ENCODE measurements at places on chromosomes 5 and 9.

- DNase-seq: no peak
Observed at GRCh38 chr9:122797316-122798063, 2.4 kb upstream of the OR1K1 start.

- no peak for DNase-seq
Observed at GRCh38 chr5:110817459-110817858, 78.7 kb downstream of the SLC25A46 start.

DNA sequence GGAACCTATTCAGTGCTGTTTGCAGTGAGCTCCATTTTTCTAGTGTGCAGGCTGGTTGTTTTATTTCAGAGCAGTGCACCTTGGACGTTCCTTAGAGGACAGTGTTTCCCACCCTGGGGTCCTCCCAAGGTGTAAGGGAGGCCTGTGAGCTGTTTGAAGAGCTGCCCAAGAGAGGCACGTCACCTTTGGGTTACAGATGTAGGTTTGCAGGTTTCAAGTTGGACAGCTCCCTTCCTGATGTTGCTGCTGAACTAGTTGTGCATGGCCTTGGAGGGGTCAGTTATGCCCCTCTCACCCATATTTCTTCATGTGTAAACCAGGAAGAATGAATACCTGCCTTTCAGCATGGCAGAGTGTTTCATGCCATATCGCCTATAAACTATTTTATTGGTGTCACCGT lies 34.7 kb upstream of the POMT1 start:
- DNase-seq: no peak

GRCh38 chr5:68261569-68262065 lies 46.1 kb downstream of the PIK3R1 start:
- no peak for DNase-seq

DNA sequence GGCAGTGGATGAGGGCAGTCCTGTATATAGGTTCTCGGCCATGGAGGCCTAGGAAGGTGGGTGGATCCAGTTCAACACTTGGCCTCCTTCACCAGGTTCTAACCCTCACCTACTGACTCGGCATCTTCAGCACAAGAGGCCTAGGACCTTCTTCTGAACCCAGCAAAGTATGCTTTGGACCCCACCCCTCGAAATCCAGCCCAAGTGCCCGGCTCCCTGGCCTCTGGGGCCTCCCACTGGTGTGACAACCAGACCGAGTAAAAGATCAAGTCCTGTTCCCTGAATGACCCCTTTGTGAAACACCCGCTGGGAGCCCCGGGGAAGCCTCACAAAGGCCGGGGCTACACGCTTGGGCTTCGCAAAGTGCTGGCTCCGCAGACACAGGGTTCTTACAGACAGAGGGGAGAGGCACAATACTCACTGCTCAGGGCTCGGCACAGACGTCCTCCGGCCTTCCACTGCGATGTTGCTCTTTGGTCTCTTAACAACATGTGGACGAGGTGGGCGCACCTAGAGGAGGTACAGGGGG lies 47.0 kb downstream of the CRB2 start:
- DNase-seq: no peak

DNA sequence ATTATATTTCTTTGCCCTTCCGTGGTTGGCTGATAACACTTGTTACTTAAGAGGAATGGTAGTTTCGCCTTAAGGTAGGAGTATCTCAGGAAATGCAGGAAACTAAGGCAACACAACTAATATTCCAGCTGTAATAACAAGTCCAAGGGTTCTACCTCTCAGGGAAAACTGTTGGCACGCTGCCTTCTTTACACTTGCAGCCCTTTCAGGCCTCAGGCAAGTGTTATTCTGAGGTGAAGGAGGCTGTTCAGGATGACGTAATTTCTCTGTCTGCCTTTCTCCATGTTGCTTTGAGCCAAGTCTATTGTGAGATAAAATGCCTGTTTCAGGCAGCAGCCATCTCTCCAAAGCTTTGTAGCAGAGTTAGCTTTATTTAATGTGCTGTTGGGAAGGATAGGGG lies 38.0 kb downstream of the VCAN start:
- DNase-seq: no peak

DNA sequence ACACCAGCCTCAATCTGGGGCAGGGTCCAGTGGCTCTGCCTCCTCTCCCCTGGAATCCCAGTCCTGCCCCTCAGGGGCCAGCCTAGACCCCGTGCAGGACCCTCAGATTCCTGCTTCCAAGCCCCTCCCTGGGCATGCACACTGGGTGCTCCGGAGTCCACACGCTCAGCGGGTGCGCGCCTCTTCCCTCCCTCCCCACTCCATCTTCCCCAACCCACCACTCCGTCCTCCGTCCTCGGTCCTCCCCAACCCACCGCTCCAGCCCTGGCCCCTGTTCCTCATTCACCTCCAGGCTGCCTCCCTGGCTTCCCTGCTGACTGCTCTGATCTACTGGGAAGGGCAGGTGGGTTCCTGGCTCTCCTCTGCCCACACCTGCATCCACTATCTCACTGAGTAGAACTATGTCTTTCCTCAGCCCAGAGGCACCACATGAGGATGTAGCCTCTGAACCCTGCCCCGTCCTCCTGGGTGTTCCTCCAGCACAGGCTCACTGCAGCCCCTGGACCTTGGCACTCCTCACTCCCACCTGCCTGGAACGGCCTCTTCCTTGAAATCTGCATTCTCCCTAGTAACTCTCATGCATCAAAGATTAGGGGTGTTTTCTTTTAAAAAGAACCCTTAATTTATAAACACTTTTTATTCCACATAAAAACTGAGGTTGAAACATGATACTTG lies 92.8 kb downstream of the CAMSAP1 start:
- no peak for DNase-seq
